Neural crest cell (in vitro differentiated cells): ENCODE measurements at places on chromosomes 7 and 10. TPM values are rescaled to one million over a fixed set of nuclear protein-coding genes. Genes with fewer than 3 reads are reported as not detected.

- DNase-seq, result no peak
Measured at GRCh38 chr7:27532314-27532713, 130.4 kb downstream of the HIBADH start.

- DNase-seq, result no peak
Measured at GRCh38 chr10:128144547-128144946, 18.3 kb upstream of the MKI67 start.

- no peak for DNase-seq
Measured at GRCh38 chr7:21690705-21691104, 147.9 kb downstream of the DNAH11 start.

GRCh38 chr7:114264023-114264422, 150.6 kb upstream of the FOXP2 start:
- DNase-seq, result no peak

- DNase-seq, result no peak
Measured at GRCh38 chr7:8060241-8060640, 91.6 kb downstream of the GLCCI1 start.

DNA sequence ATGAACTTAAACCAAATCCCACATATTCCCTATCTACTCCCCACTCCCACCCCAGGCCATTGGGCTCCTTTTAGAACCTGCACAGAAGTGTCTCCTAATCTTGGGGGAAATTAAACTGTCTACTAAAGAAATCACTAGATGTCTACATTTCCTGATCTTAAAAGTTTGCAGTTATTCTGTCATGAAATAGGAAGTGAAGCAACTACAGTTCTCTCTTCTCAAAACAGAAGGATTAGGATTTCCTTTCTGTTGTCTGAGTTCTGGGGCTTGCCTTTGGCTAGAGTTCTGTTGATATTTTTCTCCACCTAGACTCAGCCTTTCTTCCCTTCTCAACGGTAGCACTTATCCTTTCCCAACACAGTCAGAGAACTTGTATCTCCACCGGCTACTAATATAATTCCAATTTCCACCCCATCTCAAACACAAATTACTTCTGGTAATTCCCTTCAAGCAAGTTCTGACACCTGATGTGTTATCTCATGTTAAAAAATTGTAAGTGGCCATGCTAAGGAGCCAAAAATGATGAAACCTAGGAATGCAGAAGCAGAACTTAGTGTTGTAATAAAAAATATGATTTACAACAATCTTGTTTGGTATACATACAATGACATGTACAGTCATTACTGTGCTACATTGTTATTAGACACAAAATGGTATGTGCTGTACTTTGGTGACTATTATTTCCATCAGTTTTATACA, 12.1 kb downstream of the OR9A4 start:
- no peak for DNase-seq

DNA sequence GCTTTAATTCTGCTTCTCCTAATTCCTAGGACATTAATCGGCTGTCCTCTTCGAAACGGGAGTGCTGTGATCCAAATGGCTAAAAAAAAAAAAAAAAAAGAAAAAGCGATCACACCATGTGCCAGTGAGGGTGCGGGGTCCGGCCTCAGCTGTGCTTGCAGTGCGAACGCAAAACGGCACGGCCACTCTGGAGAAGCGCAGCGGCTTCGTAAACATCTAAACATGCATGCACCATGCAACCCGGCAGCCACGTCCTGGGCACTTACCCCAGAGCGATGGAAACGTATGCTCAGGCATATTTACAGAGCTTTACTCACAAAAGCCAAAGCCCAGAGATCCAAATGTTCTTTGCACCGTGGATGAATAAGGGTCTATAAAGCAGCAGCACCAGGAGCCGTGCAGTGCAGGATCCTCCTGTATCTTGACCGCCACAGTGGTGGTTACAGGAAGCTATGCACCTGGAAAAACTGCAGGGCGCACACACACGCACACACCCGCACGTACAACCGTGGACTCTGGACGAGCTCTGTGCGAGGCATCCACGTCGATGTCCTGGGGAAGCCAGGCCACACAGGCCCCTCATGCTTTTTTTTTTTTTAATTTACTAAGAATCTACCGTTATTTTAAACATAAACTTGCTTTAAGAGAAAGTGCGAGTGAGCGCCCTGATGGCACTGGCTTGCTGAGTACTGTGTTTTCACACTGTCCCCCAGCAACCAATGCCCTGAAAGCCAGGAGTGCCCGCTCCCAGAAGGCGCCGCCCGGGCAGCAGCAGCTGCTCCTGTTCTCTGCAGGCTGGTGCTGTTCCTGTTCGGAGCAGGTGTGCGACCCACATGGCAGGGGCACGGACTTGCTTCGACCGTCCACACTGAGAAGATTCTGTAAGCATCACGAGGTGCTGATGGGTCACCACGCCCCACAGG, 25.0 kb downstream of the GPER1 start:
- DNase-seq, result no peak

GRCh38 chr7:157438121-157439025, 101.6 kb downstream of the DNAJB6 start:
- no peak for DNase-seq

- no peak for DNase-seq
Measured at GRCh38 chr10:109741712-109742111, 181.6 kb downstream of the XPNPEP1 start.

- DNase-seq, result no peak
Measured at GRCh38 chr7:80257756-80258155, 123.1 kb downstream of the GNAI1 start.

GRCh38 chr10:129919358-129919757, 44.7 kb downstream of the EBF3 start:
- DNase-seq, result no peak

DNA sequence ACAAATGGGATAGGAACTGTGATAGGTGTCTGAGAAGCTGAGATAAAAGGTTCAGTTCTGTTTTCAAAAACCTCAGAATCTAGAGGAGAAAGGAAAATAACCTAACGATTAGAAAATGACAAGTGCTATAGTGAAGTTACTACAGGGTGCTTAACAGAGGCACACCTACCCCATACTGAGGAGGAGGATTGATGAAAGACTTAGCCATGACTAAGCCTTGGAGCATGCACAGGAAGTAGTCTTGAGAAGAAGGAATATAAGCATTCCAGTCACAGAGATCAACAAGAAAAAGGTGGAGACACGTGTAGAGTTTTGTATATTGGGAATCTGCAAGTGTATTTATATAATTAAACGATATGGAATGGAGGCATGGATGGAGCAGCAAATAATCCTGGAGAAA, 1225.5 kb upstream of the CELF2 start:
- DNase-seq, result no peak

DNA sequence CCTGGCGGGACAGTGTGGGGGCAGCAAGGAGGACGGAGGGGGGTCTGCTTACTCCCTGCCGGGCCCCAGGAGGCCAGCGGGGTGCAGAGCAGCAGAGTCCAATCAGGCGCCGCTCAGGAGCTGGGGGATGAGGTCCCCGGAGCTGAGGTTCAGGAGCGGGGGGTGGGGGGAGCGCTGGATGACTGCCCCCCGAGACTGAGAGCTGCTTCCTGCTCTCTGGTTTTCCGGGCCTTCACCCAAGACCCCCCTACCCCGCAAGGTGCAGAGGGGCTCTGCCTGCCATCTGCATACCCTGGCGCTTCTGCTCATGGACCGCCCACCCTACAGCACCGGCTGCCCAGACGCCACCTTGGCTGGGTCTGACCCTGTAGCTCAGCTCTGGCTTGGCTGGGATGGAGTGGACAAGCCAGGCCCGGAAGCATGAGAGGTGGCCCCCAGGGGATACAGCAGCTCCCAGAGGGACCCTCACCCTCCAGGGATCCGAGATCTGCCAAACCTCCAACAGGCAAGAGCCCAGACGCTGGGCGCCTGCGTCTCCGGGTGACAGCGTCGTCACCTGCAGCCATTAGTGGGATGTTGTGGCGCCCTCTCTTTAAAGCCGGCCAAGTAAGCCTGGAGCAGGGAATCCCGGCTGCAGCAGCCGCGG, 930 bp downstream of the KNDC1 start:
- DNase-seq, result no peak

The TBL2 gene
- 42.8 and 45.6 TPM in 2 replicates for total RNA-seq

The CALCR gene
- 0.07 TPM in 1 of 2 replicates, not detected in the other for total RNA-seq

The CALHM3 gene
- not detected in 2 replicates for total RNA-seq
